ENCODE measurements at places on chromosomes 4 and X.

GRCh38 chr4:78845472-78845871 lies 69.3 kb downstream of the BMP2K start:
- DNase-seq: peak; percentile 78

GRCh38 chr4:20015636-20016224 lies 236.0 kb upstream of the SLIT2 start:
- DNase-seq: no peak

DNA sequence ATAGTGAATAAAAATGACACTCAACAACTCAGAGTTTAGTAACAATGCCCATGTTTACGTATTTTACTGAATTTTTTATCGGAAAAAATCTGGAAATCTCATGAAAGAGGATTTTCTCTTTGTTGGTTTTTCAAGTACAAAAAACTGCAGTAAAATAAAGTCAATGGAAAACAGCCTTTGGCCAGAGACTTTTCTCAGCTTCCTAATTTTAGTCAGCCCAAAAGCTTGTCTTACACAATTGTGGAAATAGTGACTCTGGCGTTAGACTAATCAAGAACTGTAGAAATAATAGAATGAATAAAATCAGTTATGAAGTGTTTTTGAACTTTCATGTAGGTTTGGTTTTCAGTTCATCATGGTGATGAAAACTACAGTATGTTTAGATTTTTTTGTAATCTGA lies 234.7 kb downstream of the DKK2 start:
- DNase-seq: no peak

DNA sequence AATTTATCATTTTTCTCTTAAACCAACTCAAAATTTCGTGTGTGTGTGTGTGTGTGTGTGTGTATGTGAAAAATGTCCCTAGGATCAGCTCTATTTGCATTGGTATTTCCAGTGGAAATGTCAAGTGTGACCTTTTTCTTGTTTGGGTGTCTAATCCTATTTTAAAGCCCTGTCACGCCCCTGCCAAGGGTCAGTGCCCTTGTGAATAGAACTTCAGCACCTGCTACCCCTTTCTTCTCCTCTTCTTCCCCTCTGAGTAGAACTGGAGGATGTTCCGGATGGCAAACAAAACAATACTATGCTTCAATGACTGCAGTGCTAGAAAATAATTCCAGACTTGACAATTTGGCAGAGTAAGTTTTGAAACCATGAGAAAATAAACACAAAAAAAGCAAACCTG lies 67.3 kb downstream of the SPRY1 start:
- no peak for DNase-seq

DNA sequence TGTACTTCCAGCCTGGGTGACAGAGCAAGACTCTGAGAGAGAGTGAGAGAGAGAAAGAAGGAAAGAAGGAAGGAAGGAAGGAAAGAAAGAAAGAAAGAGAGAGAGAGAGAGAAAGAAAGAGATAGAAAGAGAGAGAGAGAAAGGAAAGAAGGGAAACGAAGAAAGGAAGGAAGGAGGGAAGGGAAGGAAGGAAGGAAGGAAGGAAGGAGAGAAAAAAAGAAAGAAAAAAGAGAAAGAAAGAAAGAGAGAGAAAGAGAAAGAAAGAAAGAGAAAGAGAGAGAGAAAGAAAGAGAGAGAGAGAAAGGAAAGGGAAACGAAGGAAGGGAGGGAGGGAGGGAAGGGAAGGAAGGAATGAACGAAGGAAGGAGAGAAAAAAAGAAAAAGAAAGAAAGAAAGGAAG lies 238.6 kb downstream of the ASMT start:
- no peak for DNase-seq

- no peak for DNase-seq
These were observed 230.7 kb downstream of the DCLK2 start for GRCh38 chr4:150308824-150309472.

DNA sequence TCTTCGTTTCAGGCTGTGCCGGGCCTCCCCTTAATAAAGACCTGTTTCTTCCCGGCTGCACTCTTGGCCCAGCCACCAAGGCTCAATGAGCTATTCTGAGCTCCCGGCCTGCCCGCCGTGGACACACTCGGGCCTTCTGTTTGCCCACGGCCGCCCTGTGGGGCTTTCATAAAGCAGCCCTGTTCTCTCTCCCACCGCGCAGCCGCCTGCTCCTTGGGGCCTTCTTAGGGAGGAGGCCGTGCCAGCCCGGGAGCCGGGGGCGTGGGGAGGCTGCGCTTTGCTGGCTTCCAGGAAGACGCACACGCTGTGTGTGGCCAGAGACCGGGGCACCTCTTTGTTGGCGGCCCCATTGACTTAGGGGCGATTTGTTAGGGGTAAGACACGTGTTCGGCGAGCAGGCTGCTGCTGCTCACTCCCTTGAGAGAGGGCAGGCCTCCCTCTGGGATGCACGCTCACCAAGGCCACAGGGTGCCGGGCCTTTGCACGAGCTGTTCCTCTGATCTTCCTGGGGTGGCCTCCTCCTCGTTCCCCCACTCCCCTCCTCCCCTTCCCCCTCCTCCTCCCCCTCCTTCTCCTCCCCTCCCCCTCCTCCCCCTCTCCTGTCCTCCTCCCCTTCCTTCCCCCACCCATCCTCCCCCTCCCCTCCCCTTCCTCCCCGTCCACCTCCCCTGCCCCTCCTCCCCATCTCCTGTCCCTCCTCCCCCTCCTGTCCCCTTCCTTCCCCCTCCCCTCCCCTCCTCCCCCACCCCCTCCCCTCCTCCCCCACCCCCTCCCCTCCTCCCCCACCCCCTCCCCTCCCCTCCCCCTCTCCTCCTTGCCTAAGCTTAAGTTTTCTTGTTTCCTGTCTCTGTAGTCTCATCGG lies 11.3 kb downstream of the BLOC1S4 start:
- no peak for DNase-seq

DNA sequence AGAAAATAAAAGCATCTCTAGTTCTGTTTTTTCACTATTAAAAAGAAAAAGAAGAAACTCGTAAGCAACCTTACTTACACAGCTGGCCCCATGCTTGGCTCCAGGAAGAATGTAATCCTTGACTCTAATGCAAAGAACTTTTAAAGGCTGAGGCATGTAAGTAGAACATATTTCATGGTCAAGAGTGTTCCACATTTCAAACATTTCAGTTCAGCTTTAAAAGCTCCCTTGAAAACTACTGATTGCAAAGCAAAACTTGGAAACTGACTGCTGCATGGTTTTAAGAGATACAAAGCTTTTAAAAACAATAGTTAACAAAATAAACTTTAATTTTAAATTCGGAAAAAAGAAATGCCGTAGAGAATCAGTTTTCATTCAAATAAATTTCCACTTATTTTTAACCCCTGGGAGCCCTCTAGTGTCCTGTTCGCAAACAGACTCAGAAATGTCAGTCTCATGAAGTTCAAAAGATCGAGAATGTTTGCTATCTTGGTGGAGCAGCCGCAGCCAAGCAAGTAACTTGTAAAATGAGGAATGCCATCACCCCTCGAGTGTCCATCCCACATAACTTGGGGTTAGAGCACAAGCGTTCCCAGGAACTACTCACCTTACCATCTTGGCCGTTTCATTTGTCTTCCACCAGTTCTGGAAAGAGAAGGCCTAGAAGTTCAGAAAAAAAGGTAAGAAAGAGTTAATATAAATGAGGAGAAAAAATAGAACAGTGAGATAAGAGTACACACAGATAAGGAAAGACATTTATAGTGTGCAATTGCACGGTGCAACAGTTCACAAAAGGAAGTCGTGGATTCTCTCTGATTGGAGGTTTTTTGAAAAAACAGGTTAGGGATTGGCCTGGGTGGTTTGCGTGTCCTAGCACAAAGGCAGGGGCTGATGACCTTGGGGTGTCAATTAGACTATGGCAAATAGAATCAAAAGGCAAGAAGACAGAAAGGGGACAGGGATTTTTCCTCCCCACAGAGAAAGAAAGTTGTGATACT lies at the start of gene GASK1B:
GASK1B (minus strand) TSS at position 765 of the 998 bp plus-strand sequence. CDS start 1,650 bp downstream, outside the sequence.
- peak; percentile 59 for DNase-seq

GRCh38 chr4:87298362-87298761 lies 24.3 kb downstream of the HSD17B13 start:
- DNase-seq: no peak

DNA sequence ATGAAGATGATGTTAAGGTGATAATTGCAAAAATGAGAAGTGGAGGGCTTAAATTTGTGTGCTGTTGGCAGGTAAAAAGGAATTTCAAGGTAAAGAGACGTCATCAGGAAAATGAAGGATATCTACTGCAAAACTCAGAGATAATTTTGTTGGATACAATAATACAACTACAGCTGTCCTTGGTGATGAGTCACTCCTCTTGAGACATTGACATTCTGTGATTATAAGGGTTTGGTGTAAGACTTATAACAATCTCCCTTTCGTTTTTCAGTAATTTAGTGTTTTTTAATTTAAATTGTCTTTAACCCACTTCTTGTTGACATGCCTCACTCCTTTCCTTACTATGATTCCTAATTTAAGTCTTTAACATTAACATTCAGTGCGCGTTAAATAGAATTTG lies 1074.1 kb upstream of the SLIT2 start:
- no peak for DNase-seq

- no peak for DNase-seq
These were observed 12.5 kb downstream of the METAP1 start for GRCh38 chr4:99008051-99008450.

- peak; percentile 17 for DNase-seq
These were observed 2.0 kb downstream of the TMEM165 start for GRCh38 chr4:55397520-55398321.

DNA sequence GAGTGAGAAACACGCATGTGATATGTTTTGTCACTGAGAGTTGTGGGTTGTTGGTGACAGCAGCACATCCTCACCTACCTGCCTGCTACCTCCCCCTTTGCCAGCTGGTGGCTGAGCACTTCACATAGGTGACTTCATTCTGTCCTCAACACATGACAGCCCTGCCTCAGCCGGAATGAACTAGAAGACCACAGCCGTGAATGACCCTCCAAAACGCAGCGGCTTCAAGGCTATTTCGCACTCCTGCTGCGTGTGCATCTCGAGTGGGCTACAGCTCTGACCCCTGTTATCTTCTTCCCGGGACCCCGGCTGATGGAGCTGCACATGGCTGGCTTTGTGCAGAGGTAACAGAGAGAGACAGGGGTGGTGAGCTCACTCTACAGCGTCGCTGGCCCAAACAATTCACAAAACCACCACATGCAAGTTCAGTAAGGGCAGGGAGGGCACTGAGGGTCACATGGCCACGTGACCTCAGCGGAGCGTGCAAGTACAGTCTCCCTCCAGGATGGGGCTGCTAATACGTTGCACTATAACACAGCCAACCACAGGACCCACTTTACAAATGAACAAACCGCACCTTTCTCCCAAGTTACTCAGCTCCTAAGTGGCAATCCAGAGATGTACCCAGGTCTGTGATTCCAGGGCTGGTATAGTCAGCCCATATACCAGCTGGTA lies 6.3 kb upstream of the PPP2R2C start:
- DNase-seq: no peak

DNA sequence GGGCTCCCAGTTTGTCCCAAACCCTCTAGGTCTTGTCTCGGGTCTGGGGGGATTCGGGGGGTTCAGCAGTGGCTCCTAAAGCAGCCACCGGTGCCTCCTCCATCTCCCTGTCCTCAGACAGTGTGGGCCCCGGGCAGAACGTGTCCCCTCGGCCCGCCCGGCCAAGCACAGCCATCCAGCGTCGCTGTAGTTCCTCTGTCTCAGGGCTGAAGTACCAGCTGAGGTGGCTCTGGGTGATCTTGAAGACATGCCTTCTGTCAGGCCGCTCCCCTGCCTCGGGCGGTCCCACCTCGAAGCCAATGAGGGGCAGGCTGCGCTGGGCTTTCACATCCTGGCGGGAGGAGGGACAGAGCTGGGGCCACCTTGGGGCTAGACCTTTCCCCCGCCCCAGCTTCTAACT lies 5.9 kb downstream of the TSR2 start:
- no peak for DNase-seq

DNA sequence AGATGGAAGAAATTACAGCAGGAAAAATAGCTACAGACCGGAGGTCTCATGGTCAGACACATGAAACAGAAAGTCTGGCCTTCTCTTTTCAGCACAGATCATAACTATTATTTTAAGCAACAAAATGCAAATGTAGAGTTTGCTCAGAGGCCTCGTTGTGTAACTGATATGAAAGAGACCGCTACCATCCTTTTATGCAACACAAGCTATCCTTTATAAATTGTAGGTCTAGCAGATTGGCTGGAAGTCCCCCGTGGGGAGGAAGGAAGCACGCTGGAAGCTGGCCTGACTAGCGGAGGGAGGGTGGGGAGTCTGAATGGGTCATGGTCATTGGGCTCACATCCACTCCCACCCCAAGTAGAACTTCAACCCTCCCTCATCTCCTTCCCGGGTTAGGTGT lies 27.7 kb downstream of the DMP1 start:
- DNase-seq: peak; percentile 58

DNA sequence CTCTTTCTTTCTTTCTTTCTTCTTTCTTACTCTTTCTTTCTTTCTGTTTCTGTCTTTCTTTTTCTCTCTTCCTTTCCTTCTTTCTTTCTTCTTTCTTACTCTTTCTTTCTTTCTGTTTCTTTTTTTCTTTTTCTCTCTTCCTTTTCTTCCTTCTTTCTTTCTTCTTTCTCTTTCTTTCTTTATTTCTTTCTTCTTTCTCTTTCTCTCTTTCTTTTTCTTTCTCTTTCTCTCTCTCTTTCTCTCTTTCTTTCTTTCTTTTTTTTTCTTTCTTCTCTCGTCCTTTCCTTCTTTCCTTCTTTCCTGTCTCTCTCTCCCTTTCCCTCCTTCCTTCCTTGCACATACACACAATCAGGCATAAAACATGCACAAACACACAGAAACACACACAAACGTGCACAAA lies 79.3 kb upstream of the SHOX start:
- DNase-seq: no peak
